Fibroblast of skin of back (primary cell): ENCODE measurements at places on chromosomes 1 and 21.

DNA sequence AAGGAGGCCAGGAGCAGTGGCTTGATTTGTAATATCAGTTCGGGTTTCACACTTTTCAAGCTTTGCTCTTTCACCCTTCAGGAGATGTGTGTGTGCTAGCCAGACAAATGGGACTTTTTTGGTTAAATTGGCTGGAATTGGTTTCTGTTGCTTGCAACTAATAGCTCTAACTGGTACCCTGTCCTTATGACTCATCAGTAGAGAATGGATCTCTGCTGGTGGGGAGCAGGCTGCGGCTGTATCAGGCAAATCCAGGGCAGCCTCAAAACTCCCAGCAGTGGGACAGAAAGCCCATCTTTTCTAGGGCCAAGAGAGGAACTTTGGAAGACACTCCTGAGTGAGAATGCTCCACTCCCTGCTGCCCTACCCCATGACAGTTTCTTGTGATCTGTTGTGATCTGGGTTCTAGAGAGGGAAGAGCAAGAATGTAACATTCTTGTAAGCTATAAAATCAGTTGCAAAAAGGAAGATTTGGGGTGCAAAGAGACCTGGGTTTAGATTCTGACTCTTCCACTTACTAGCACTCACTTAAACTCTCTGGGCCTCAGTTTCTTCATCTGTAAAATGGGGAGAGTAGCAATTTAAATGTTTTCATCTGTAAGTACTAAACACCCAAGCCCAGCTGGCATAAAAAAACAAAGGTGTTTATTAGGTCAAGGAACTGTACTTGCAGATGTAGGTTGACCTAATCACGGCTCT lies 257.0 kb upstream of the TMEM51 start:
- peak; percentile 46 for DNase-seq

GRCh38 chr1:208503787-208504186 lies 259.6 kb upstream of the PLXNA2 start:
- DNase-seq, result no peak

DNA sequence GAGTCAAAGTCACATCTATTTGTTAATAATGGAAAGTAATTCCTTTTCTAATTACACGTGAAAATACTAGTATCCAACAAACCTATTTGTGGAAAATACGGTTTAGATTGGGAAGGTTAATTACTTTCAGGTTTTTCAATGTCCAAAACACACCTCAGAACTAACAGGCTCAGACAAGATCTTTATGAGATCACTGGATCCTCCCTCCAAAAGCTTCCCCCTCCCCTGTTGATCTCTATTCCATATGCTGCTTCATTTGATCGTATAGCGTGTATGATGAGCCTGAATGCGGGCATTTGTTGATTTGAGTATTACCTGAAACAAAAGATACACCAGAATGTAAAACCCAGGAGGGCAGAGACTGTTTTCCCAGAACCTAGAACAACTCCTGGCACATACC lies 26.5 kb downstream of the ERG start:
- DNase-seq, result no peak

GRCh38 chr1:175742790-175743459 lies 470 bp downstream of the TNR start:
- DNase-seq, result peak; percentile 52

DNA sequence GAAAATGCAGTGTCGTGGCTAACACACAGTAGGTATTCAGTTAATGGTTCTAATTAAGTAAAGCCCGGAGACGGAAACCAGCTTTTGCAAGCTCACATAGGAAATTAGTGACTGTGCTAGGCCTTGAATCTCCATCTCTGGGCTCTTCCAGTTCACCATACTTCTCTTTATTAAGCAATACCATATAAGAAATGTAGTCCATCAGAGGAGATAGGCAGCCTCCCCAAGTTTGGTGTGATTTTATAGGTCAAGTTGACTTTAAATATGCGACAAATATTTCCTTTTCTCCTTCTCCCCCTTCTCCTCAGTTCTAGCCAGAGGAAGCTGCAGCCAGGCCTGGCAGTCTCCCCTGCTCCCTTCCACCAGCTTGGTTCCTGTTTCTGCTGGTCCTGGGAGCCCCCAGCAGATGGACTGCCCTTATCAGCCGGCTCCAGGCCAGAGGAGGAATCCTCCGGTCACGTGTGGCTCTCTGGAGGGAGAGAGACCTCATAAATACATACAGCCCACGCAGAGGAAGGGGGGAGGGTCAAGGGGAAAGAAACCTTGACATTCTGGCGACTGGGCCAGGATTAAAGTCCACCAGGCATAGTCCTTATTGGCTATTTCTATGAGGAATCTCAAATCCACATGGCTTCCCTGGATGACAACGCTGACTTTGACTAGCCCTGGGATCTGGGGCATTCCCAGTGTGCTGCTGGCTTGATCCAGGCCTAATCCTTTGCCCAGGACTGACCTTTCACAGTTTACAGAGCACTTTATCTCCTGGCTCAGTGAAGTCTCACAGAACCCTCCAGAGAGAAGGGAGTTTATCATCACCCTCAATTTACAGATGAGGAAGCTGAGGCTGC lies 115.1 kb upstream of the JUN start:
- no peak for DNase-seq

- no peak for DNase-seq
These were observed 565.8 kb upstream of the PKN2 start for GRCh38 chr1:88118176-88118845.

DNA sequence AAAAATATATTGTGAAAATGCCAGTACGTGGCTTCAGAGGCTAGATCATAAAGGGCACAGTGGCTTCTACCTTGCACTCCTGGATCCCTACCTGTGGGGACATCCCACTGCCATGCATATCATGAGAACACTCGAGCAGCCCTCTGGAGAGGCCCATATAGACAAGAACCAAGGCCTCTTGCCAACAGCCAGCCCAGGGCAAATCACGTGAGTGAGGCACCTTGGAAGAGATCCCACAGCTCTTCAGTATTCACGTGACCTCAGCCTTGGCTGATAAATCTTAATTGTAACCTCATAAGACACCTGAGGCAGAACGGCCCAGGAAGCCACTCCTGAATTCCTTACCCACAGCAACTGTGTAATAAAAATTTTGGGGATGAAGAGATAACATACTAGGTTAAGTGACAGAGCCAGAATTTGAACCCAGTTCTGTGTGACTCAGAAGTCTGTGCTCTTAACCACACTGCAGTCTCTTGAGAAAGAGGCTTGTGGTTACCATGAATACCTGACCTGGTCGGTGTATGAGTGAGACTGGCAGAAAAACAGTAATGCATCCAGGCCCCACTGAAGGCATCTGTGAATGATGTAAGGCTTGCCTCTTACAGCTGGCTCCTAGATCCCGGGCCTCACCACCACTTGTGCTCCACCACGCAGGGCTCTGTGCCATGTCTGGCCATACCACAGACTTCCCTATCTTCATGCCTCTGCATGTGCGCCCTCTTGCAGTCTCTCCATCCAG lies 6.9 kb upstream of the A3GALT2 start:
- DNase-seq, result peak; percentile 86

GRCh38 chr1:31715087-31715872 lies 11.5 kb upstream of the COL16A1 start:
- DNase-seq, result peak; percentile 95

DNA sequence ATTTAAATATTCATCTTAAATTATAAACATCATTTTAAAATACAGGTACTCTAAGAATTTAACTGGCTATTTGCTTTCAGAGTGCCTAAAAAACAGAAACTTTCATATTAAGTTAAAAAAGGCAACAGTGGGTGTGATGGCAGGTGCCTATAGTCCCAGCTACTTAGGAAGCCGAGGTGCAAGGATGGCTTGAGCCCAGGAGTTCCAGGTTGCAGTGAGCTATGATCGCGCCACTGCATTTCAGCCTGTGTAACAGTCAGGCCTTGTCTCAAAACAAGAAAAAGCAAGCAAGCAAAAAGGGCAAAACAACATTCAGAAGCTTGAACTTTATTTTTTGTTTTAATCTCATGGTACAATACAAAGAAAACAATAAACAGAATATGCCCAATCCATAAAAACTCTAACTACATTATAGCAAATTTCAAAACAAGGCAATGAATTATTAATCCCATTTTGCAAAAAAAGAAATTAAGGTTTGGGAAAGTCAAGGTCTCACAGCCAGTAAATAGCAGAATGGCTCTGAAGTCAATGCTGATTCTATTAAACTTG lies 15.2 kb downstream of the ENAH start:
- DNase-seq, result no peak

DNA sequence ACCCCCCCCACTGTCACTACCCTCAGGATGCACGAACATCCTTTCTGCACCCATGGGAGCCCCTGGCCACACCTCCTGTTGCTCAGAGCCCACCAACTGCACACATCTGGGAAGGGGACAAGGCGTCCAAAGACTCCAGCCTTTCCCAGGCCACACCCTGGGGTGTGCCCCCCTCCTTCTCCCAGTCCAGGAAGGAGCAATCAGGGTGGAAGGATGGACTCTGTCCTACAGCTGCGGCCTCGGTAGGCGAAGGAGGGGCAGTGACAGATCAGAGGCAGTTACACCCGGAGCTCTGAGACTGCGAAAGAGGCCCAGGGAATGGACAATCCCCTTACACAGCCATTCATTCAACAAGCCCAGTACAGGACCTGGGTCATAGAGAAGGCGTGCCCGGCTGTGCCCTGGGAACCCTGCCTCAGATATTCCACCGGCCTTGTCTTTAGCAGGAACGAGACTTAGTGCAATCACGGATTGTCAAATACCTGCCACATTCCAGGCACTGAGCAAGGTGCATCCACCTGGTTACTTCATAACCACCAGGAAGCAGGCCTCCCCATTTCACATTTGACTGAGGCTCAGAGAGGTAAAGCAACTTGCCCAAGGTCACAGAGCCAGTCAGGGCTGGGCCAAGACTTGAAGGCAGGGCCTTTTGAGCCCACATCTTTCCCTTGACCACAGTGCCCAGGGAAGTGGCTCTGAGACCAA lies 9.4 kb downstream of the HSPG2 start:
- DNase-seq, result peak; percentile 85

GRCh38 chr1:207811319-207811718 lies 59.5 kb downstream of the CD46 start:
- DNase-seq, result no peak

DNA sequence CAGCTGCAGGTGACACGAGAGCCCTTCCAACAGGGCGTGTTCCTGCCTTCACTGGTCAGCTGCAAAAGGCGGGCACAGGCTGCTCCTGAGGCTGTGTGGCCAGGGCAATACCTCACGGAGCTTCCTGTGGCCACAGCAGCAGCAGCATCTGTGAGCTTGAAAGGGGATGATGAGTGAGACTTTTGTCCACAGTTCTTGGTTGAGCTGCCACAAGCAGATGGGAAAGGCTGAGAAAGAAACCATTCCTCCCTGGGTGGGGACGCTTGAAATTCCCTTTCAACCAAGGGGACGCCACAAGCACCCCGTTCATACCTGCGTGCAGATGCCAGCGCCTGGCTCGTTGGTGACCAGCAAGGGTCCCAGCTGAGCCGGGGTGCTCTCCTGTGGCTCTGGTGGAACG lies 37.6 kb downstream of the B3GALT5 start:
- DNase-seq, result no peak

GRCh38 chr1:9260059-9260766 lies 25.6 kb downstream of the H6PD start:
- DNase-seq, result no peak

- DNase-seq, result peak; percentile 65
These were observed 26.8 kb downstream of the IFI44 start for GRCh38 chr1:78676347-78676982.

DNA sequence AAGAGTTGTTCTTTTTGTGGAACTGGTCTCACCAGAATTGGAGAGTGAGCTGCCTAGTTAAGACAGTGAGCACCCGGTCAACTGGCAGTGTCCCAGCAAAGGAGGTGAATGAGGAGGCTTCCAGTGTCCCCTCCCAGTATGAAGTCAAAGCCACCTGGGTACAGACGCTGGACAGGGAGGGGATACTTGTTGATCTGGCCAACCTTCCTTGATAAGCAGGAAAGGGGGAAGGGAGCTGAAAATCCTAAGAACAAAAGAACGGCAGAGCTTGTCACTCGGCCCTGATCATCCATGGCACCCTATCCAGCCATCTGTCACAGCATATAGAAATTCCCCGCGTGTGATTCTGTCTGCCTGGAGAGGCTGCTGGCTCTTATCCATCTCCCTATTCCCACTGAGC lies 91.5 kb downstream of the SSBP3 start:
- DNase-seq, result no peak

- DNase-seq, result peak; percentile 92
These were observed 137.2 kb downstream of the DHRS3 start for GRCh38 chr1:12480748-12481362.
